ENCODE measurements at places on chromosomes 4 and X. TPM values are rescaled to one million over a fixed set of nuclear protein-coding genes. Genes with fewer than 3 reads are reported as not detected.

KCND1 gene
- 0.29 TPM for total RNA-seq

DNA sequence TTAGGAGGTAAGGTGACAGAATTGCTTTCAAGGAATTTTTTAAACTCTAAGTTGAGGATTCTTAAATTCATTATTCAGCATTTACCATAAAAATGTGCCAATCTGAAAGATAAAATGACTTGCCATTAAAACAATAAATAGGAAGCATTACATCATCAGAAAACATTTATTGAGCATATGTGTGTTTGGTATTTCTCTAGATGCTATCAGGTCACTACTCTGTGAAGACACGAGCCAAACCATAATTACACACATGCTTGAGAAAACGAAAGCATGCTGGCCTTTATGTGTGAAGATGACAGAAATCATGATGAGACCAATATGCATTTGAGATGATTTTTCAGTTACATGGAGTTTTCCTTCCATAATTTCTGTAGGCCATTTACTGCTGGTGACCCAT lies 12.3 kb upstream of the IL21 start:
- no peak for DNase-seq

GRCh38 chrX:68438575-68438974 lies 5.3 kb upstream of the OPHN1 start:
- DNase-seq: no peak

GRCh38 chrX:131725001-131725654 lies 181.3 kb downstream of the OR13H1 start:
- no peak for DNase-seq

- DNase-seq: no peak
These were observed 18.2 kb downstream of the MRFAP1 start for GRCh38 chr4:6658597-6659075.

DNA sequence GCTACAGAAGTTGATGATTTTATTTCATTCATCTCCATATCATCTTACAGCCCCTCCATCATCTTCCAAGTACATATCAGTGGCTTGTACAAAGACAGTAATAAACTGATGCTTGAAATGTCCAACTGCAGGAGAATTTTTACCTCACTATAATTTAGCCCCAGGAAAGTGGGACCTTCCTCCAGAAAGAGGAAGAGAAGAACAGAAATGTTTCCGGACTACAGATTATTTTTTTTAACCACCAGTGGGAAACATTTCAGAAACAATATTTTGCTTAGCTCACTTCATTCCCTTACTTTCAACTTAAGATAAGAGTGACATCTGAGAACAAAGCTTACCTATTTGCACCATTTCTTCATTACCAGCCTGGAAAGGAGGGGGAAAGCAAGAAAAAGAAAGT lies 2.0 kb downstream of the ADAMTS3 start:
- DNase-seq: no peak
